COR-L47 (cell line): ENCODE measurements at places on chromosomes 16 and 17.

GRCh38 chr16:23408242-23408822 lies 44.7 kb downstream of the COG7 start:
- peak; percentile 15 for DNase-seq

DNA sequence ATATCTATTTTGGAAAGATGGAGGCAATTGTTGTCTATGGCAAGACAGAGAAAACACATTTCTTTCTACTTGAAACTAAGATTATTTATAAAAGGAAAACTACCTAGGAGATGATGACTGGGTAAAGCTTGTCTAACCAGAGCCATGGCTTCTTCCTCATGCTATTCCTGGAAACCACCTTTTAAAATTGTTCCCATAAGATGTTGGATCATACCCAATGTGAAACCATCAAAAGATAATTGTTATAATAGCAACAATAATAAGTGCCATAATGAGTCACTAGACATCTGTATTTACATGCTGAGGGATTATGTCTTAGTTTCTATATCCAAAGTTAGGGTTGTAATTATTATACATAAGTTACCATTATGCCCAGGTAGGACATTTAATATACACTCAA lies 428.4 kb downstream of the KCNJ2 start:
- DNase-seq = no peak

- DNase-seq = peak; percentile 43
Measured at GRCh38 chr16:89574681-89575246, 794 bp upstream of the CPNE7 start.

DNA sequence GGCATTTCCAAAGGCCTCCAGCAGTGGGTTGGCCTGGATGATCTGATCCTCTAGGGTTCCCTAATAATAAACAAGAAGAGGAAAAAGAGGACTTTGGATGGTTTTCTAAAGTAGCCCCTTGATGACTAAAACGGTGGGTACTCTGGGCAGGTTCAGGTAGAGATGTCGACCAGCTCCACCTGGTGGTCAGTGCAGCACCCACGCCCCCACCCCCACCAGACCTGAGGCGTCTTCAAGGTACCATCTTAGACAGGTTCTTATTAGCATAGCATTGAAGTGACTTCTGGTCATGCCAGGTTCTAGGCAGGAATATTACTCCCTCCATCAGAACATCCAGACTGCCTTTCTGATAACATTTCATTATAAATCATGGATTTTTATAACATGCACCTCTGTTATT lies 15.0 kb downstream of the MYH13 start:
- DNase-seq = no peak

DNA sequence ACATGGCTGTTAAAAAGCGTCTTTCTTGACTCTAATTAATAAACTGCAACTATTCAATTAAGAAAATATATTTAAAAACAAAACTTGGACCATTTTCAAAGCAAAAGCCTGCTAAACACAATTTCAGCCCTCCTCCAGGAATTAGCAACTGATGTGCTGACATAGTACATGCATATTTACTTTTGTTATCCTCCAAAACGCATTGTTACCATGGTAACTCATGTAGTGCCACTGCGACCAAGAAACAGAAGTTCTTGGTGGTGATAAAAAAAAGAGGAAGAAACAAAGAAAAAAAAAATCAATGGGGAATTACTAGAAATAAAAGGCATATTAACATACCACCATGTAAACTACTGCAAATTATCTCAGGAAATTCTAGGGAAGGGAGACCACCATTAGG lies 793.4 kb upstream of the CDH8 start:
- DNase-seq = no peak

DNA sequence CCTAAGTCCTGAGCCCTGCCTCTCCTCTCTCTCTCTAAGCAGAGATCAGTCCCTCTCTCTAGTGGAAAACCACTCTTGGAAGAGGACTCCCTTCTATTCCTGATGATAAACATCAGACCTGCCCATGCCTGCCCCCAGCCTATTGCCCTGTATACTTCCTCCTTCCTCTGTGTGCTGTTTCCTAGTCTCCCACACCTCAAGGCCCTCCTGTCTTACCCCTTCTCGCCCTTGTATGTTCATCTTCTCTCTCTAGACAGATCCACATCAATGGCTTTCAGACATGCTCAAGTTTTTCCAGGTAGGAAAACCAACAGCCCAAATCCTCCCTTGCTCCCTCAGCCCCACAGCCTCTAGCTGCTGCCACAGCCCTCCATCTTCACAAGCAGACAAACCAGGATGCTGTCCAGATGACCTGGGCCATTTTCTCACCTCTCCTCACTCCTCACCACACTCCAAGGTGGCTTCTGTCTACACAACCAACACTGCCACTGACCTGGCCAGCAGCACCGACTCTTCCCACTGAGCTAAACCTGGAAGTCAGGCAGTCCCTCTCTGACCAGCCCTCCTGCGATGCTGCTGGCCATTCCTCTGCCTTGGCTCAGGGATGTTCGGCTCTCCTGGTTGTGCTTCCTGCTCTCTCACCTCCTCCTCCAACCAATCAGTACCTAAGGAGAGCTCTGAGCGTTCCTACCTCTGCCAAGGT lies 36.3 kb downstream of the MARF1 start:
- DNase-seq = no peak

DNA sequence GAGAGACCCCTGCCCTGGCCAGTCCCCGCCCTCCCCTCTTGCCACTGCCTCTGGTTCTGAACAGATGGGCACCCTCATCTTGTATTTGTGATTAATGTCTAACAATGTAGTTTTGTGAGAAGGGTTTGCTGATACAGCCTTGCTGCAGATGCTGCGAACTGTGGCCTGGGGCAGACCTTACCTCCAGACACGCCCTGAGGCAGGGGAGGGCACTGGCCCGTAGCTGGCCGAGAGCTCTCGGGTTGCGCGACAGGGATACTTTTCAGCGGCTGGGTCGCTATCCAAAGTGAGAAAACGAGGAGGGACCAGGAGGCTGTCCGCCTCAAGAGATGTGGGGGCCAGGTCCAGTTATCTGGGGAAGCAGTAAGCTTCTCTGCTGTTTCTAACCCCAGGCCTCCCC lies 21.9 kb downstream of the STH start:
- DNase-seq = no peak

DNA sequence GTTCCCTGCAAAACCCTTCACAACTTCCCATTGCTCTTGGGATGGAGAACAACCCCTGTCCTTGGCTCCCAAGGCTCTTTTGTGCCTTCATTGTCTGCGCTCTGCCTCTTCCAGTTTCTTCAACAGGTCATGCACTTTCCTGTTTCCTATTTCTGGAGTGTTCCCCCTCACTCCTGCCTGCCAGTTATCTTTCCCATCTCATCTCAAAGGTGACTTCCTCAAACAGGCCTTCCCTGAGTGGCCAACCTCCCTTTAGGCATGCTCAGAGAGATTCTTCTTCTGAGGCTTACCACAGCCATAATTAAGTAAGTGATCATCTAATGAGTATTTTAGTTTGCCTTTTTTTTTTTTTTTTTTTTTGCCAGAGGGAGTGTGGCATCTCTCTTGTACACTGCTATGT lies 2.9 kb upstream of the CYLD start:
- no peak for DNase-seq

- DNase-seq = no peak
Measured at GRCh38 chr16:86911437-86911958, 333.1 kb downstream of the FOXL1 start.

DNA sequence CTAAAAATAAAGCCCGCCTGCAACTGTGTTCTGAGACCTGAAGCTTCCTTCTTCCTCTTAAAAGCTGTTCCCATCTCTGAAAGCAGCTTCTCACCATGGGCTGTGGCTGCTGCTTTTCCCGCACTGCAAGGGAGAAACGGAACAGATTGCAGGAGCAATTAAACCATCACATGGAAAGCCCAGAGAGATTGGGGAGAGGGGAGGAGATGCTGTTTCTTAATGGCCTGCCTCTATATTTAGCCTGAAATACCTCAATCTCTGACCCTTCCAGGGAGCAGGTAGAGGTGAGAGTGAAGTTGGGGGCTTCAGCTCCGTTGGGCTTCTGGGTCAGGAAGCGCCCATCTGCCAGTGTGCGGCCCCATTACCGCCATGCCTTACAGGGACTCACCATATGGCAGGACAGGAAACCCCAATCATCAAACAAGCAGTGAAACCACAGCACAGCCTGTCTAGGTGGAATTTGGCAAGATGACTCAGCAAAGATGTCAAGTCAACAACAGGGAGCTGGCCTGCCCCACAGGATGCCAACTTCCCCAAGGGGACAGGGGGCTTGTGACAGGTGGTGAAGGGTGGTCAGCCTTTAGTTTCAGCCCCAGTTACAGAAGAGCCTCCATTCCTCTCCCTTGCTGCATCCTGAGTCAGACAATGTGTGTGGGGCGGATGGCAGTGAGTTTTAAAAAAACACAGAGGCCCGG lies 286.6 kb upstream of the CCL2 start:
- no peak for DNase-seq

- DNase-seq = peak; percentile 13
Measured at GRCh38 chr17:80474231-80474960, 2.0 kb downstream of the NPTX1 start.

- DNase-seq = no peak
Measured at GRCh38 chr16:89742948-89743347, 21.6 kb downstream of the ZNF276 start.

DNA sequence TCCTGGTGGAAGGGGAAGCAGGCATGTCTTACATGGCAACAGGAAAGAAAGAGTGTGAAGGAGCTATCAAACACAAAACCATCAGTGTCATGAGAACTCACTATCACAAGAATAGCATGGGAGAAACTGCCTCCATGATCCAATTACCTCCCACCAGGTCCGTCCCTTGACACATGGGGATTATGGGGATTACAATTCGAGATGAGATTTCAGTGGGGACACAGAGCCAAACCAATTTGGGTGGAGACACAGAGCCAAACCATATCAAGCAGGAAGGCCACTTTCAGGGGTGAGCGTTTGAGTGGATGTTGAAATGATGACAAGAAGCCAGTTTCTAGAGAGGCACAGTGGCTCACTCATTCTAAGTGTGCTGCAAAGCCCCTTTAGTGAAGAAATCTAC lies 143.8 kb downstream of the CPPED1 start:
- DNase-seq = no peak

DNA sequence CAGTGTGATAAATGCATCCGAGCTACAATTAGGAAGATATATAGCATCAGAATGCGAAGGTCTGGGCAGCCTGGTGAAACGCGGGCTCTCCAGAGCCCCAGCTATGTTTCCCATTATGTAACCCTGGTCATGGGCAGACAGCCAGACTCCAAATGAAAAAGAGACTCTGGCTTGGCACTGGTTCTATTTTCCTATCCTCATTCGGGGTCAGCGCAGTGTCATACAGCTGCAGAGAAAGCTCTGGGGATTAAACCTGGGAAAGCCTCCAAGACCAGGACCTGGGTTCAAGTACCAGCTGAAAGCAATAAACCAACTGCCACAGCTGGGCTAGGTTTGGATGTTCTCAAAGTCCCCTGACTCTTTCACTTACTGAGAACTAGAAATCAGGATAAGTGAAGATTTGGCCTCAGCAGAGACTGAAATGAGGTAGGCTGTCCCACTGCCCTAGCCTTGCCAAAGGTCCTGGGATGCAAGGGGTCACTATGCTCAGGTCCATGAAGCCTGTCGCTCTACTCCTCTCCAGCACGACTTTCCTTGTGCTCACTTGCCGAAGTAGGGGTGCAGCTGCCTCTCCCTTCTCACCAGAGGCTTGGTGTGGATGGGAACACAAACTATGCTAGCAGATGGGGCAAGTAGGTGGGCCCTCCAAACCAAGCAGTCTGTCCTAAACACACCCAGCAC lies 123.8 kb downstream of the SMG6 start:
- peak; percentile 60 for DNase-seq

DNA sequence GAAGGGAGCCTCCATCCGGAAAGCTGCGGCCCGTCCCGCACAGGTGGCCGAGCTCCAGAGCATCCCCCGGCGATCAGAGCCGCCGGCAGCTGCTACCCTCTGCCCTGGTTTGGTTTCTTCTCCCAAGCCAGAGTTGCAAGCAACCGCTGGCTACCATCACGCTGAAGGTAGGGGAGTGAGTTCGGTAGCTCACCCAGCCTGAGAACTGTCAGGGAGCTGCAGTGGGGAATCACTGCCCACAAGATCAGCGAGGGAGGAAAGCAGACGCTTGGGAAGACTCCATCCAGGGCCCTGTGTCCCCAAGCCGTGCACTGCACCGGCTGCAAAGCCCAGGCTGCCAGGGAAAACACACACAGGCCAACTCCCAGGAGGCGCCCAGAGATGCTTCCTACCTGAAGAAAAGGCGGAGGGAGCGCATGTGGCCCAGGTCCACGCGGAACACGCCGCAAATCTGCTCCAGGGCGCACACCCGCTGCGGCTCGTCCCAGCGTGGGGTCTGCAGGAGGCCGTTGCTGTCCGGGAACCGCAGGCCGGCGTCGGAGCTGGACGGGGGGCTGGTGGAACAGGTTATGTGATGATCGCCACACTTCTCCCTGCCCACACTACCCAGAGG lies 83.3 kb downstream of the TBC1D16 start:
- no peak for DNase-seq

DNA sequence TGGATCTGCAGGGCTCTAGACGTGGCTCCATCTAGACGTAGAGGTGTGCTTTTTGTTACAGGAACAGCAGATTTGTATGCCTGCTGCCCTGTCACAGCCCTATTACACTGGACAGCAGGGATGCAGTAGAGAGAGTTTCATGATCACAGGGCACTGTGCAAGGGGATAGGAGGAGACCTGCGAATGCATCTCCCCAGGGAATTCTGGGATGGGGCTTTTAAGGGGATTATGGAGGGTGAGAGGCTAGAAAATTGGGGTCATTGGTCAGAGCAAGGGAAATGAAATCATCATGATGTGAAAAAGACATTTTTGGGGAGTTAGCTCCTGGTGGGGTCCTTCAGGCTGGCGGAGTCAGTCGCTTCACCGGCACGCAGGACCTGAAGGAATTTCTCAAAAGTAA lies 3.9 kb upstream of the NUPR1 start:
- no peak for DNase-seq

DNA sequence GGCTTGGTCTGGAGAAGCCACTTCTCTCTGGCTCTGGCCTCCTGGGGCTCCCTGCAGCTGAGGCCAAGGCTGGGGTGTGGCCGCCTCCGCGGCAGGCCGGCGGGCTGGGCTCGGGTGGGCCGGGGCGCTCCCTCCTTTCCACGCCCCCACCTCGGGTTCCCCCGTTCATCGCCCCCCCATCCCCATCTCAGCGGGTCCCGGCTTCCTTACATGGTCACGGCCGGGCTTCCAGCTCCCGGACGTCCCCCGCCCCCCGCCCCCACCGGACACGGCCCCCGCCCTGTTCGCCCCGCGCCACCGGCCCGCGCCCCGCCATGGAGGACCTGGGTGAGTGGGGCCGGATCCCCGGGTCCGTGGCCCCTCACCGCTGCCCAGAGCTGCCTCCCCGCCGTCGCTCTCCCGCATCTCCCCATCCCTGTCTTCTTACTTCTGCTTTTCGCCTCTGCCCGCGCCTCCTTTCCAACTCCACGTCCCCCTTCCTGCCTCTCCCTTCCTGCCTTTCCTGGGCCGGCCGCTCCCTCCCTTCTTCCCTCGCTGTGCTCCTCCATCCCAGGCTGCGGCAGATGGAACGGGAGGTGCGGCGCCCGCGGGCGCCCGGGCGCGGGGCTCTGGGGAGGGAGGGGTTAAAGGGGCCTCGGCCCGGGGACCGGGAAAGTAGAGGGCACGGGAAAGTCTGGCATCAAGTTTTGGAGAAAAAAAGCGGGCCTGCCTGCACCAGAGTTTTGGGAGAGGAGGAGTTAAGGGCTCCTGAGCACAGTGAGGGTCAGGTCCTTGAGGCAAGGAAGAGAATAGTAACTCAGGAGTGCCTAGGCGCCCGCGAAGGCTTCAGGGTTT lies at the start of gene TGFB1I1:
Gene TGFB1I1, plus strand, starts transcription at position 278 of the 834 bp plus-strand sequence. Its CDS starts 37 bp downstream, at position 315.
- peak; percentile 0 for DNase-seq
